ENCODE measurements at places on chromosomes 5 and 9. TPM values are rescaled to one million over a fixed set of nuclear protein-coding genes. Genes with fewer than 3 reads are reported as not detected.

C1QTNF3 gene
- polyA plus RNA-seq: 0.91 TPM

ZBTB43 gene
- 38.3 TPM for polyA plus RNA-seq

DND1 gene
- polyA plus RNA-seq: 0.94 TPM

GPR150 gene
- 0.35 TPM for polyA plus RNA-seq

C5 gene
- polyA plus RNA-seq: 0.55 TPM

CYLC2 gene
- polyA plus RNA-seq: not detected

TAF11L10 gene
- polyA plus RNA-seq: not detected

TAS2R1 gene
- not detected for polyA plus RNA-seq

ECM2 gene
- not detected for polyA plus RNA-seq

PCDHGA10 gene
- 1.1 TPM for polyA plus RNA-seq

C8G gene
- polyA plus RNA-seq: 1.2 TPM

TNFSF8 gene
- not detected for polyA plus RNA-seq

ABHD17B gene
- 28.2 TPM for polyA plus RNA-seq

ELOVL7 gene
- 1.6 TPM for polyA plus RNA-seq

SPATA31C1 gene
- polyA plus RNA-seq: not detected

LURAP1L gene
- polyA plus RNA-seq: 0.61 TPM

TNFSF15 gene
- polyA plus RNA-seq: not detected

All from cardiac muscle cell (in vitro differentiated cells and primary cell).